ENCODE measurements at places on chromosomes 12 and 14.

- DNase-seq: no peak
Measured at GRCh38 chr12:121001841-121002483, 14.3 kb downstream of the C12orf43 start.

DNA sequence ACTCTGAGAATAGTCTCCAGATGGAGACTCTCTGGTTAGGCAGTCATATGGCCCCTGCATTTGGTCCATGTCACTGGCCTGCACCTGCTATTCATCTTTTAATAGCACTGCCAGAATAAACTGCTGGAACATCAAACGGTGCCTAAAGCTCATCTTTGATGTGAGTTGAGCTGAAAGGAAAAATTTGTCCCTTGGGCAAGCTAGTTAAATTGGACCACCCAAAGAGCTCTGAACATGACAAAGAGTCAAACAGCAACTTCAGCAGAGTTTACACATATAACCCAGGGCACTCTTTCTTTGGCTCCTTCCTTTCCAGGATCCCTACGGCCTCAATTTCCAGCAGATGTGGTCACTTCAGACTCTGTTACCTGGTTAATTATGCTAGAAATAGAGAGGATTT is 269.9 kb downstream of the RPL10L start:
- no peak for DNase-seq

DNA sequence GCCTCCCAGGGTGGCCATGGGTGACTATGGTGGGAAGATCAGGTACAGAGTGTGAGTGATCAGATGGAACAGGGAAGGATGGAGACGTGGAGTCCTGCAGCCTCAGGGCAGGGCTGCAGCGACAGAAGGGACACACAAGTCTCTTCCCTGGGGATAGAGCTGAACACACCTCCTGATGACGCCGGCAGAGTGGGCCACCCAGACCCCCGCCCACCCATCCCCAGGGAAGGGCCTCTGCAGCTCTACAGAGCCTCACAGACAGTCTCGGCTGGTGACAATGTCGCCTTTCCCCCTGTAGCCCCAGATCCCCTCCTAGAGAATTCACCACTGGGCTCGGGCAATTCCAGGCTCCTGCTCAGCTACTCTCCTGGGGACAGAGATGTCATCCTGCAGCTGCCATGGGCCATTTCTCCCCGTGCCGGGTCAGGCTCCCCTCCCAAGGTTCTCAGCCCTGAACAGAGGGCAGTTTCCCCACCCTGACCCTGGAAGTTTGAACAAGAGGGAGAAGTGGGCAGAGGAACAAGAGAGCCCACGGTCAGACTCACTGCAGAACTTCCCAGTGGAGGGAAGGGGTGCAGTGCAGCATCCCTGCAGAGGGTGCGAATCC is 115.7 kb downstream of the NCOR2 start:
- no peak for DNase-seq

GRCh38 chr14:77799863-77800730 is at the start of gene ADCK1:
ADCK1 (plus strand) TSS chr14:77800109; CDS start chr14:77818979, 18,870 bp downstream.
- peak; percentile 74 for DNase-seq

DNA sequence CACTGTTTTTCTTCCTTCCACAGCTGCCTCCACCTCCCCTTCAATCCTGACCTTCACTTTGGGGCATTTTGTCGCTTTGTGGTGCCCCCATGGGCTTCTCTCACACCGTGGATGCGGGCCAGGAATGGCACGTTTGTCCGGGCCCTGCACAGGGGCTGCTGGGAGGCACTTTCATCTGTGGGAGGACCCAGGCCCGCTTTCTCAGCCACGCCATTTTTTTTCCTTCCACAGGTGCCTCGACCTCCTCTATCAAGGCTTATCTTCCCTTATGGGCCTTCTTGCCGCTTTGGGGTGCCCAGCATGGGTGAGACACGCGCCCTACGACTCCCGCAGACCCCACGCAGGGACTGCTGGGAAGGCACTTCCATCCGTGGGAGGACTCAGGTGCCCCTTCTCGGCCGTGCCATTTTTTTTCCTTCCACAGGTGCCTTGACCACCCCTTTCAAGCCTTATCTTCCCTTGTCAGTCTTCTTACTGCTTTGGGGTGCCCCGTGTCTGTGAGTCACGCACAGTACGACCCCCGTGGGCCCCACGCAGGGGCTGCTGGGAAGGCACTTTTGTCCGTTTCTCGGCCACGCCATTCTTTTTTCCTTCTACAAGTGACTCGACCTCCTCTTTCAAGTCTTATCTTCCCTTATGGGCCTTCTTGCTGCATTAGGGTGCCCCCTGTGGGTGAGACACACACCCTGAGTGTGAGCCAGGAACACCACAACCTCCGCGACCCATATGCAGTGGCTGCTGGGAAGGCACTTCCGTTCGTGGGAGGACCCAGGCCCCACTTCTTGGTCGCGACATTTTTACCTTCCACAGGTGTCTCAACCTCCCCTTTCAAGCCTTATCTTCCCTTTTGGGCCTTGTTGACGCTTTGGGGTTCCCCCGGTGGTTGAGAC is 270.7 kb downstream of the ALG10 start:
- no peak for DNase-seq

DNA sequence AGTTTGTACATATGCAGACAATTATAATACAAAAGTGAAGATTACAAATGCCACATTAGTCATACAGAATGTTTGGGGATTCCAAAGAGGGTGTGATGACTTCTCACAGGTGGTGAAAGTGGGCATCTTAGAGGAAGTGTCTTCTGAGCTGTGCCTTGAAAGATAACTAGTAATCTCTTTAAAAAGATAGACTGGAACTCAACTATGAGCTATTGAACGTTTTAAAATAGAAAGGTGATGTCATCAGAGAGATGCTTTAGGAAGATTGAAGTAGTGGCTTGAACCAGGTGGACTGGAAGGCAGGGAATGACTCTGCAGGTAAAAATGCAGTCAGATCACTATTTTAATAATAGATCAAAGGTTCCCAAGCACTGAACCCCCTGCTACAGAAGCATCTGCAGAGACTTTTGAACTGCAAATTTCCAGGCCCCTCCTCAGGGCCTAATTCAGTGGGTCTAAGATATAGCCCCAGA is 50.3 kb downstream of the SYT1 start:
- no peak for DNase-seq

- no peak for DNase-seq
Measured at GRCh38 chr14:33946679-33947476, 4.0 kb downstream of the EGLN3 start.

GRCh38 chr12:123828854-123829547 is 66.9 kb downstream of the DNAH10 start:
- no peak for DNase-seq

DNA sequence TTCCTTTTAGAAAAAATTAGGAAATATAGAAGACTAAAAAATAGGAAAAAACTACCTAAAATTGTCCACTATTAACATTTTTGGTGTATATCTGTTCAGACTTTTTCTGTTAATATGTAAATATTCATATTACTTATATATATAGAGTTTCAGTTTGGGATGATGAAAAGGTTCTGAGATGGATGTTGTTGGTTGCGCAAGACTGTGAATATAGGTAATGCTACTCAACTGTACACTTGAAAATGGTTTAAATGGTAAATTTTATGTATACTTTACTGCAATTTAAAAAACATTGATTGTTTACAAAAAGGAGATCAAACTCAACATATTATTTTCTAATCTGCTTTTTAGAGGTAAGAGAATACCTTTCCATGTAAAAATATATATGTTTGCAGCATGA is 200.9 kb downstream of the RAD51B start:
- DNase-seq: no peak

DNA sequence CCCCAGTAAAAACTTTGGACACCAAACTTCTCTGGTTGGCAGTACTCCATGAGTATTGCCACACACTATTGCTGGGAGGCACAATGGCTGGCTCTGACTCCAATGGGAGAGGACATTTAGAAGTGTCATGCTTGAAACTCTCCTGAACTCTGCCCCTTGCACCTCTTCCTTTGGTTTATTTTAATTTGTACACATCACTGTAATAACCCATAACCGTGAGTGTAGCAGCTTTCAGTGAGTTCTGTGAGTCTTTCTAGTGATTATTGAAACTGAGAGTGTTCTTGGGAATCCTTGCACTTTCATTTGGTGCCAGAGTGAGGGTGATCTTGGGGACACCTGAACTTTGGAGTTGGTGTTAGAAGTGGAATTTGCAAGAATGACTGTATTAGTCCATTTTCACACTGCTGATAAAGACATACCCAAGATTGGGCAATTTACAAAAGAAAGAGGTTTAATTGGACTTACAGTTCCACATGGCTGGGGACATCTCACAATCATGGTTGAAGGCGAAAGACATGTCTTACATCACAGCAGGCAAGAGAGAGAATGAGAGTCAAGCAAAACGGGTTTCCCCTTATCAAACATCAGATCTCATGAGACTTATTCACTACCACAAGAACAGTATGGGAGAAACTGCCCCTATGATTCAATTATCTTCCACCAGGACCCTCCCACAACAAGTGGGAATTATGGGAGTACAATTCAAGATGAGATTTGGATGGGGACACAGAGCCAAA is 41.3 kb upstream of the CEP83 start:
- DNase-seq: no peak

- DNase-seq: no peak
Measured at GRCh38 chr12:81617915-81618314, 141.2 kb downstream of the PPFIA2 start.

- no peak for DNase-seq
Measured at GRCh38 chr12:121524196-121524916, 56.5 kb downstream of the KDM2B start.

DNA sequence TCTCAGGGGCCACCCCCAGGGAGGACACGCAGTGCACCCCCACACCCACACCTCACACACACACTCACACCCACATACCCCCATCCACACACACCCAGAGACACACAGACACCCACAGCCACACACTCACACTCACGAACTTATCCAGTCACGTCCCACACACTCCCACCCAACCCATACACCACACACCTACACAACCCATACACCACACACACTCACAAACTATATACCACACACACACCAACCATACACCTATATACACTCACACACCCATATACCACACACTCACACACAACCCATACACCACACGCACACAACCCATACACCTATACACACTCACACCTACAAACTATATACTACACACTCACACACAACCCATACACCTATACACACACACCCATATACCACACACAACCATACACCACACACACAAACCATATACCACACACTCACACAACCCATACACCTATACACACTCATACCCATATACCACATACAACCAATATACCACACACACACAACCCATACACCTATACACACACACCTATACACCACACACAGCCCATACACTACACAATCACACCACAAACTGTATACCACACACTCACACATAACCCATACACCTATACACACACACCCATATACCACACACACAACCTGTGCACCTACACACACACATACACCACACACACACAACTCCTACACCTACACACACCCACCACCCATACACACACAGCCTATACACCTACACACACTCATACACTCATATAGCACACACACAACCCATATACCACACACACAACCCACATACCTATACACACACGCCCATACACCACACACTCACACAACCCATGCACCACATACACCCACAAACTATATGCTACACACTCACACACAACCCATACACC is 42.7 kb downstream of the TMEM121 start:
- no peak for DNase-seq

- no peak for DNase-seq
Measured at GRCh38 chr14:69752773-69753172, 14.2 kb upstream of the SRSF5 start.

- DNase-seq: no peak
Measured at GRCh38 chr14:105059925-105060565, 5.2 kb downstream of the GPR132 start.

- no peak for DNase-seq
Measured at GRCh38 chr12:104751120-104751519, 207.0 kb downstream of the SLC41A2 start.

DNA sequence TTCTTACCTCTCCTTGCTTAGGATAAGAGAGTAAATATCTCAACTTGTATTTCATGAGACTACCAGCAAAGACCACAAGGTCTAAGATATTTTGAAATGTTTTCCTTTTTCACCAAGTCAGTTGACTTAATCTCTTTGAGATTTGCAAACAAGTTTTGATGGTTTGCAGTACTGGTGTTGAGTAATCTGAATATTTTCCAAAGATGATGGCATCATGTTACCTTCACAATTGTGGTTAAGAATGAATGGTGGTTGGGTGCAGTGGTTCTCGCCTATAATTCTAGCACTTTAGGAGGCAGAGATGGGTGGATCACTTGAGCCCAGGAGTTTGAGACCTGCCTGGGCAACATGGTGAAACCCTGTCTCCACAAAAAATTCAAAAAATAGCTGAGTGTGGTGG is 225.7 kb downstream of the TMTC2 start:
- no peak for DNase-seq

- DNase-seq: no peak
Measured at GRCh38 chr14:95527387-95528002, 7.4 kb upstream of the GLRX5 start.

GRCh38 chr12:112752303-112752702 is 39.2 kb upstream of the RPH3A start:
- no peak for DNase-seq

DNA sequence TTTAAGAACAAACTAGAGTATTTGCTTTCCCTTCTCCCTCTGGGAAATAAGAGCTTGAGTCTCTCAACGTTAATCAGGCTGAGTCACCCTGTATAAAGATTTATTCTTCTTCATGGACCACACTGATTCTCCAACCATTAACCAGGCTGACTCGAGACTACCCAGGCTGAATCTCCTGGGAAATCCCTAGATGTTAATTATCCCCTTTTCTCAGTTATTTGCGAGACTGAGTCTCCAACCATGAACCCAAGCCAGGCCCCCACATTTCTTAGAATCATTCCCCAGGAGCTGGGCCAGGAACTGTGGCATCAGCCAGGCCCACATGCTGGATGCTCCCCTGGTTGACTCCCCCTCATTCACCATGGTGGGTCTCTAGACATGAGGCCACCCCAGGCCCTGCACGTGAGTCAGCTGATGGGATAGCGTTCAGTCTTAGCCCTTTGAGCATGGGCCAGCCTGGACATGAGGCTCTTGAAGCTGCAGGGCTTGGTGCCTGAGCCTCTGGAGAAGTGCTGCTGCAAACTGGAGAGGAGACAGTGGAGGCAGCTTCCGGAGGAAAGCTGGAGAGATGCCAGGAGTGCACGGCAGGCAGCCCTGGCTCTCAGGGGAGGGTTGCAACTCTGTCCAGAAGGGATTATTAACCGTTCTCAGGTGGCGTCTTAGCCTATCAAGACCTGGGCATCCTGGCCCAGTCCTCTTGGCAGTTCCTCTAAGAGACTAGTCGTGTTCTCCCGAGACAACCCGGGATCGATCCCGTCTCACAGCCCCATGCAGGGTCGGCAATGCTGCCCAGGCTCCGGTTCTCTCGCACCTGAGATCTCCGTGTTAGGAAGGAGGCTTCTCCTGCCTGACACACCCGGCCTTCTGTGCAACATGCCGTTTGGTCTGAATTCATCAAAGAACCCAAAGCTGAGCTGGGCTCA is 296.6 kb downstream of the ADGRD1 start:
- no peak for DNase-seq

GRCh38 chr12:63928305-63928704 is 83.8 kb downstream of the SRGAP1 start:
- DNase-seq: no peak

DNA sequence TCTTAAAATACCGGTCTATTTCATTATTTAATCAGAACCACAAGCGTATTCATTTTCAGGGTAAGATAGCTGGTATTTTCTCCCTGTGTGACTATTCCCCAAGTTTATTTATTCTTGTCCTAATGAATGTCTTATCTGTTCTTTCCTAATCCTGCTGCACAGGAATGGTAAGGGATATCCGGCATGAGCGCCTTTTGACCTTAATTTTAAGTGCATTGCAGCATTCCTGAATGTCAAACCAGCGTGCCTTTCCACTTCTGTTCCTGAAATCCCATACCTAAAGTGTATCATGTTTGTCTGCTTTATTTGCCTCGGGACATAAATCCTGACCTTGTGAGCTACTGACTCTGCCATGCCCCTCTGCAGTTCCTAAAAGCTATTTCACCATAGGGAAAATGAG is 1713.2 kb upstream of the FLRT2 start:
- DNase-seq: no peak

All from stimulated activated CD4-positive, alpha-beta T cell treated with anti-CD3 and anti-CD28 coated beads, TNF-alpha, amount 100 ng/mL, for 24 hours (primary cell).